Brain pericyte (primary cell): ENCODE measurements at places on chromosomes 1 and 21.

GRCh38 chr1:219339466-219339865 lies 165.8 kb downstream of the LYPLAL1 start:
- no peak for DNase-seq

DNA sequence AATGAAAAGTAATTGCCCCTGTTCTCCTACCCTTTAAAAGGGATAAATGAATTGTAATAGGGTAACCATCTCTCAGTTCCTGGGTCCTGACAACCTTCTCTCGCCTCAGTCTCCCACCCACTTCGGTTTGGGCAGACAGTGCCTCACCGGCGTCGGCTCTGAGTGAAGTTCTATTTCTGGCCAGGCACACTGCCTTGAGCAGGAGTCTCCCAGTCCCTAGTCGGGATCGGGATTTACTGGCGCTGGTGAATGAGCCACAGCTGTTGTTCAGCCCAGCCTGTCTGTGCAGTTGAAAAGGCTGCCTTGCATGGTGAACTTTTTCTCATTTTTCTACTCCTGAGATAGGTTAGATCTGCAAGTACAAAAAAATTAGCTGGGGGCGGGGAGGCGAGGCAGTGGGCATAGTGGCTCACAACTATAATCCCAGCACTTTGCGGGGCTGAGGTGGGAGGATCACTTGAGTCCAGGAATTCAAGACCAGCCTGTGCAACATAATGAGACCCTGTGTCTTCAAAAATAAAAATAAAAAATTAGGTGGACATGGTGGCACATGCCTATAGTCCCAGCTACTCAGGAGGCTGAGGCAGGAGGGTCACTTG lies 7.4 kb downstream of the PLEKHM2 start:
- no peak for DNase-seq

DNA sequence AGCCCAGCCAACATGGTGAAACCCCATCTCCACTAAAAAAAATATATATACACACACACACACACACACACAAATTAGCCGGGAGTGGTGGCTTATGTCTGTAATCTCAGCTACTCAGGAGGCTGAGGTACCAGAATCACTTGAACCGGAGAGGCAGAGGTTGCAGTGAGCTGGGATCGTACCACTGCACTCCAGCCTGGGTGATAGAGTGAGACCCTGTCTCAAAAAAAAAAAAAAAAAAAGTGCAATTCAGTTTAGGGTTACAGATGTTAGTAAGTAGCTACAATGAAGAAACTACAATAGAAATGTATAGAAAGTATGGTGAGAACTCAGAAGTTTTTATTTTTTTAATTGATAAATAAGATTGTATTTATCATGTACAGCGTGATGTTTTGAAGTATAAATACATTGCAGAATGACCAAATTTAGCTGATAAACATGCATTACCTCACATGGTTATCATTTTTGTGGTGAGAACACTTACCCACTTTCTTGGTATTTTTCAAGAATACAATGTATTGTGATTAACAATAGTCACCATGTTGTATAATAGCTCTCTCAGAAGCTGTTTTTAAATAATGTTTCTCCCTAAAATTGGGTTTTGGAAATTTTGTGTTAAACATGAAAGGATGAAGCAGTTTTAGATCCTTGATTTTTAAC lies 17.9 kb downstream of the KDM1A start:
- no peak for DNase-seq

GRCh38 chr1:174376030-174376429 lies 71.7 kb upstream of the GPR52 start:
- DNase-seq: no peak

DNA sequence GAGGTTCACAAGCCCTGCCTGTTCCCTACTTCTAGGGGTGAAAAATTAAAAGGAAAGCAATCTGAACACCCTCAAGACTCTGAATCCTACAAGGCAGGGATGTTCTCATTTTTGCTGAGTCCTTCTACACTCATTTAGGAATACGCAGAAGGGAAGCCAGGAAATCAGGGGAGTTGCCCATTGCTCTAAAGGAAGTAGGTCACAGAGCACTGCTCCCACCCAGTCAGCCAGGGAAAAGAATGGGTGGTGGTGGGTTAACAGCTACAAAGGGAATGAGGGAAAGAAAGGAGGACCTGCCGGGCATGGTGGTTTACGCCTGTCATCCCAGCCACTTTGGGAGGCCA lies 2.4 kb upstream of the CTTNBP2NL start:
- no peak for DNase-seq

GRCh38 chr1:35001743-35002142 lies 16.6 kb upstream of the TMEM35B start:
- DNase-seq: no peak

DNA sequence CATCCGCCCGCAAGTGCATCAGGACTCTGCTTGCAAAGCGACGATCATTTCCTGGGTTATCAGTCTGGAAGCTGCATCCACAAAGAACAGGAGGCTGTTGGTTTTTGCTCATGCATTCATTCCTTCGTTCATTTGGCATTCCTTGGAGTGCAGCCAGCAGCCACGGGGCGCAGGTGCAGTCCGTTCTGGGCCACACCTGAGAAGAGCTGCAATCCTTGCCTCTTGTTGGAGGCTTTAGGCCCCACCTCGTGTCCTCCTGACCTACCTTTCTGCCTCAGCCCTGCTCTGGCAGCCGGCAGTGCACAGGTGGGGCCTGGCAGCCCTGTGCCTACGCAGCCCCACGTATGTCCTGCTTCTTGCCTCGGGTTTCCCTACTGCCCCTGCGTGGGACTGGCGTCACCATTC lies 19.6 kb upstream of the C2CD2 start:
- no peak for DNase-seq

- peak; percentile 80 for DNase-seq
Observed at GRCh38 chr1:212857992-212858460, at the start of gene FLVCR1. Gene FLVCR1 (plus strand): TSS chr1:212858275. CDS start chr1:212858453, 178 bp downstream.

GRCh38 chr1:6263716-6264115 lies 2.8 kb upstream of the GPR153 start:
- no peak for DNase-seq

GRCh38 chr1:229506633-229507032 lies 1.5 kb downstream of the NUP133 start:
- DNase-seq: no peak

DNA sequence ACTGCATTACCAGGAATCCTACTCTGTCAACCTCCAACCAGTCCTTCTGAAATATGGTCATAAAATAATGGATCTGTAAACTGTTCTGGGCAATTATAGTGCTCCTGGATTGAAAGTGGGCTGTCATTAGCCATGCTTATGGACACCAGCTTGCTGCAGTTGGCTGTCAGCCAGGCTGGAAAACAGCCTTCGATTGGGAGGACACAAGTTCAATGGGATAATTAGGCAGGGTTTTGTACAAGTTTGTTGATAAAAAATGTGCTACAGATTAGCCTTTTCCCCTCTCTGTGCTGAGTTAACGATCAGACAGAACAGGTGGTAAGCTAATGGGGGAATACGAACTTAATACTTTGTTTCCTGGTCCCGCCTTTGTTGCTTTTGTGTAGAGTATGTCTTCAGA lies 413.9 kb downstream of the DUSP10 start:
- DNase-seq: no peak

DNA sequence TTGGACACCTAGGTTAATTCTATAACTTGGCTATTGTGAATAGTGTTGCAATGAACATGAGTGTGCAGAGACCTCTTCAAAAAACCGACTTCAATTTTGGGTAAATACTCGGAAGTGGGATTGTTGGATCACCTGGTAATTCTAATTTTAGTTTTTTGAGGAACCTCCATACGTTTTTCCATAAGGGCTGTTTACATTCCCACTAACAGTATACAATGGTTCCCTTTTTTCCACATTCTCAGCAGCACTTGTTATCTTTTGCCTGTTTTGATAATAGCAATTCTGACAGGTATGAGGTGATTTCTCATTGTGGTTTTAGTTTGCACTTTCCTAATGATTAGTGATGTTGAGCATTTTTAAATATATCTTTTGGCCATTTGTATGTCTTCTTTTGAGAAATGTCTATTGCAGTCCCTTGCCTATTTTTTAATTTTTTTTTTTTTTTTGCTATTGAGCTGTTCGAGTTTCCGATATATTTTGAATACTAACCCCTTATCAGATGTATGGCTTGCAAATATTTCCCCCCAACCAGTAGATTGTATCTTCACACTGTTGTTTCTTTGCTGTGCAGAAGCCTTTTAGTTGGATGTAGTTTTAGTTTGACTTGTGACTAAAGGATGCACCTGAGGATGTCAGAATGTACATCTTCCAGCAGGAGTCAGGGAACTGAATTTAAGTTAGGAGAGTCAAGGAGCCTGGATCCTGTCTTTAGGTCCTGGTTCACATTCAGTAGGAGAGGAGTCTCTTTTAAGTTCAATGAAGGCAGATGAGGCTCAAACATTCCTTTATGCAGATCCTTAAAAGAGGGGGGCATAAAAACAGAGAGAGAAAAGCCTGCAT lies 120.0 kb downstream of the S1PR1 start:
- no peak for DNase-seq

DNA sequence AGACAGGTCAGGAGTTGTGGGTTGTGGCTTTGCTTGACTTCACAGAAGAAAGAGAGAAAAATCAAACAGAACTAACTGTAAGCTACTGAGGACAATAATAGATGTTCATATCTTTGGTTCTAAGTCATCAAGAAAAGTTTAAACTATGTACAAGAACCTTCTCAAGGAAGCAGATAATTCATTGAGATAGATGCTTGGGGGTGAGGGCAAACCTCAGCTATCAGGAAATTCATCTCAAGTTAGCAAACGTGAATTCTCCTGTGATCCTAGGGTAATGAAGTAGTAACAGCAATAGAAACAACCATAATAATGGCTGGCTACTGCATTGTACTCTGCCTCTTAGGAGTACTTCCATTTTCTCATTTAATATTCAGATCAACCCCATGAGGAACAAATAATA lies 506.2 kb downstream of the PLPP3 start:
- DNase-seq: no peak

- no peak for DNase-seq
Observed at GRCh38 chr1:188941986-188942385, 1535.7 kb downstream of the BRINP3 start.

DNA sequence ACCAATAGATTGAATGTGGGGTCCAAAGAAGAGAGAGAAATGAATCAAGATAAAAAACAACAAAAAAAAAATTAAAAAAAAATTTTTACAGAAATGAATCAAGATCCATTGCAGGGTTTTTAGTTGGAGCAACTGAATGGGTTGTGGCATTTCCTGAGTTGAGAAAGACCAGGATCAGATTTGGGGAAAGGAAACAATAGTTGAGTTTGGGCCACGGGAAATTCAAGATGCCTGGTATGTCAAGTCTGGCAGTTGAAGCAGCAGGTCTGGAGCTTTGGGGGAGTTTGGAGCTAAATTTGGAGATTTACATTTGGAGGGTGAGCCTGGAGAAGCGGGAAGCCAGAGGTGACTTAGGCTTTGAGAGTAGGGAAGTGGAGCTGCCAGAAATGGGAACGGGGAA lies 22.6 kb downstream of the ATP8B2 start:
- no peak for DNase-seq

DNA sequence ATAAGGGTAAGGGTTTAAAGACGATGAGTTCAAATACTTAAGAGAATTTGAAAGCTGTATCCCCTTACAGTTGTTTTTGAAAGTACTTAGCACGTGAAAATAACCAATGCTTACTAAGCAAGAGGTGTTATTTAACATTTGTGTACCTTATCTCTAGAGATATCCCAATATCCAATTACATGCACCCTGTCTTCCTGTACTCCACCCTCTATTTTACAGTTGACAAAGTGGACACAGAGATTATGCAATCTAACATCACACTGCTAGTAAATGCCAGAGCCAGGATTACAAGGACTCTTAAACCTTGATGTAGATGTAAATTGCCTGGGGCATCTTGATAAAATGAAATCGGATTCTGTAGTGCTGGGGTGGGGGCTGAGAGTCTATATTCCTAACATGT lies 72.0 kb downstream of the GDAP2 start:
- DNase-seq: no peak

- no peak for DNase-seq
Observed at GRCh38 chr1:88398338-88398737, 285.7 kb upstream of the PKN2 start.

DNA sequence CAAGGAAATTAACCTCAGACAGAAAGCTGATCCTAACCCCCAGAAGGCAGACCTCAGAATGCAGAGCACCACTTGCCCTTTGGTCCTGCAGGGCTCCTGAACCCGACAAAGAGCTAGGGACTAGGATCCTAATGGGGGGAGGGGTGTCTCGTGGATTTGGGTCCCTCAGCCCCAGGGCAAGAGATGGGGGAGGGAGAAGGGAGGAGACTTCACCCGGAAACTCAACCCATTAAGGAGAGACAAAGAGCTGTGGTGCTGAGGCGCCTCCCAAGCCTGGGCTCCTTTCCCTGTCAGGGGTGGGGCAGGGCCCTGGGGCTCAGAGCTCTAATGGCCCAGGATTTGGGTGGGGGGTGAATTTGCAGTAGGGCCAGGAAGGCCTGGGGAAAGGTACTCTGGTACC lies 2.9 kb downstream of the NECTIN4 start:
- DNase-seq: no peak

DNA sequence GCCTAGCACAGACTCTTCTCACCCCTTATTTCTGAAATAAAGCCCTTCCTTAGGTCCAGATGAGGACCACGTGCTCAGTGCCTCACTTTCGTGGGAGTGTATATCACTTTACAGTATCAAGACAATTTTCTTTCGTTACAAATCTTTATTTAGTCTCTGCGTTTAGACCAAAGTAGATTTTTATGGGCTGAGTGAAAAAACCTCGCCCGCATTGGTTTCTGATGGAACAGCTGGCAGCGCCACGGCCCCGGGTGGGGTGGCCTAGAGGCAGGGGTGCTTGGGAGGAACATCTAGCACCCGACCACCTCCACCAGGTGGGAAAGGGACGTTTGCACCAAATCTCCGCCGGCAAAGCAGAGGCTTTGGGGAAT lies 7.6 kb downstream of the SIM2 start:
- DNase-seq: no peak

- DNase-seq: no peak
Observed at GRCh38 chr1:11058595-11059154, 1.1 kb downstream of the SRM start.

- no peak for DNase-seq
Observed at GRCh38 chr21:45366476-45366875, 38.5 kb upstream of the COL18A1 start.

DNA sequence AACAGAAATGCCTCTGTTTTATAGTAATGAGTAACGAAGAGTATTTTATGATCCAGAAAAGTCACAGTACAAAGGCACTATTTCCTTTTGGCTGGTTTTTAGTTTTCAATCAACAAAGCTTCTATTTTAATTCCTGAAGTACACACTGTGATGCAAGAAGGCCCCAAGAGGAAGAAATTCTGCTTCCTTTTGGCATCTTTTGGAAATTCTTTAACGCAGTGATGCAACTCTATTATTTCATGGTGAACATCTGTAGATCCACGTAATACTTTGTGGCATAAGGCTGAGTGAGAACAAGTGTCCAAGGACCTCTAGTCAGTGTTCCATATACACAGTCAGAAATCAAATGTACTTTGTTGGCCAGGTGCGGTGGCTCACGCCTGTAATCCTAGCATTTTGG lies 137.5 kb downstream of the TGFB2 start:
- no peak for DNase-seq

- DNase-seq: no peak
Observed at GRCh38 chr1:38571726-38572125, 287.8 kb downstream of the RRAGC start.
